ENCODE measurements at places on chromosomes 2 and 18.
A peak's percentile ranks its signal among the peaks of the same experiment; 100 is the strongest.

- no peak for DNase-seq
Observed at GRCh38 chr2:230933521-230934180, 8.6 kb upstream of the GPR55 start.

DNA sequence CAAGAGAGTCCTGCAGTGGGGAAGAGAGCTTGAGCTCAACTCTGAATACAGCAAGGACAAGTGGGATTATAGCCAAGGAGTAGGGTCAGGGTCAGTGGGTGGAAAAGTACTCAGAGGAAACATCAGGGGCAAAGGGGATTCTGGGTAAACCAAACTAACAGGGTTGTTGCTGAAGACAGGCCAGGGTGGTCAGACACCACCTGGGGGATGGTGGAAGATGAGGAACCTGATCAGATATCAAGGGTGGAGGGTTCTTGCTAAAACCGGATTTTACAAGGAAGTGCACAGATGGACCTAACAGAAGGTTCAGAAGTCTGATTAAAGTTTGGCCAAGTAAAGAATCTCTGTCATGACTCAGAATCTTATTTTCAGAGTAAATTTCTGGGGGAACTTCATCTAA, 16.5 kb downstream of the OSBPL1A start:
- DNase-seq, result no peak

- DNase-seq, result no peak
Observed at GRCh38 chr2:76506538-76506937, 795.8 kb upstream of the GCFC2 start.

DNA sequence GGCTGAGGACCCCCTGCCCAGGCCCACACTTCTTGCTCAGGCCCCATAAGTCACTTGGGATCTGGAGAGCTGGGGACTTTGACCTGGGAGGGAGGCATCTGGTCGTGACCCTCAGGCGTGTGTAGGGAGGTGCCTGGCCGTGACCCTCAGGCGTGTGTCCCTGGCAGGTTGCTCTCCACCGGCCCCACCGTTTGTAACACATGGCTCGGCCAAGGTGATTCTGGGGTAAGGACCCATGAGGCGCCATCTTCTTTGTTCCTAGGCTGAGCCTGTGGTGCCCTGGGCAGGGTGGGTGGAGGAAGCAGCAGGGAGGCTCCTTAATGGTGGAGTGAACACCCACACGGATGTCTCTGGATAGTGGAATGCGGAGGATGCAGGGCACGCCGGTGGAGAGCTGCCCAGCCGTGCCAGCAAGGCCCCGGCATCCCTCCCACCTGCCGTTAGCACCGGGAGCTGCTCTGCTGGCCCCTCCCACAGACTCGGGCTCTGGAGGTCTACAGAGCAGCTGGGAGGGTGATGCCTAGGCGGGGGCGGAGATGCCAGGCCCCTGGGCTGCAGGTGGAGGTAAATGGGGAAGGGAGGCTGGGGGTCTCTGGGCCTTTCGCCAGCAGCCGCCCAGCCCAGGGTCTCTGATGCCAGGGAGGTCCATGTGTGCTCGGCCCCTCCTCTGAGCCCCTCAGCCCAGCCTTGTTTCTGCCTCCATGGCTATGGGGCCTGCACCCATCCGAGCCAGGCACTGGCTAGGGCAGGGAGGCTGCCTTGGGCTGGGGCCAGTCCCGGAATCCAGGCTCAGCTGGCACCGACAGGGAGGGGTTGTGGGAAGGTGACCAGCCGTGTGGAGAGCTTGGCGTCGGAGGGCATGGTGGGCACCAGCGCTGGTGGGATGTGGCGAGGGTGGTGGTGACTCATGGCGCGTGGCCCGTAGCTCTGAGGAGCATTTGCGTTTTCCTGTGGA, 1.1 kb upstream of the GAL3ST2 start:
- DNase-seq, result no peak

DNA sequence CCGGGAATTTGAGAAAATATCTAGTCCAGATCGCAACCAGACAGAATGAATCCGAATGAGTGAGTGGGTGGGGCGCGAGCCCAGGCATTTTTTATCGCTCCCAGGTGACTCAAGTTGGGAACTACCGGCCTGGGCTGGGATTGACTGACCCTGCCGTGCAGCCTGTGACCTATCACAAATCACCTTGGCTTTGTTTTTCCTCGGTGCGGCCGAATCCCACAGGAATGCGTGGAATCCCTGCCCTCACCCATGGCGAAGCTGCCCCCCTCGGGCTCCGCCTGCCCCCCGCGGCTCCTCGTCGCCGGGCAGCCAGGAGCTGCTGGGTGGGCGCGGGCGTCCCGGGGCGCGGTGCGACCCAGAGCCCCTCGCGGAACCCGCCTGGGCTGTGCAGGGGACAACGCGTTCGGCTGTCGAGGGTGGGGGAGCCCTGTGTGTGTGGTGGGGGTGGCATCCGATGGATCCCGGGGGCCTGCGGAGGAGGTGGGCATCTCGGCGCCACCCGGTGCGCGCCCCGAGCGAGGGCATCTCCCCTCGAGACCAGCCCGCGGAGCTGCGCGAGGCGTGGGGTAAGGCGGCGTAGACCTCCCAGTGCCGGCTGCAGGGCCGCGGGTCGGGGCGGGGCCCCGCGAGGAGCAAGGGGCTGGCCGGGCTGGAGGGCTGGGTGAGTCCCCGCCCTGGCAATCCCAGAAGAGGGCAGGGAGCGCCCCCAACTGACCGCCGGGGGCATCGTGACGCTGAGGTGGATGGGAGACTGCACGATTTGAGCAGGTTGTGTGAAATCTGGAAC, 16.5 kb downstream of the B3GNT7 start:
- DNase-seq, result peak; percentile 63

- peak; percentile 47 for DNase-seq
Observed at GRCh38 chr2:231198291-231199173, at the start of gene ARMC9. Gene ARMC9, plus strand, starts transcription at chr2:231198631. Its CDS starts 7,608 bp downstream, at chr2:231206239.

GRCh38 chr2:215556979-215557378, 121.1 kb upstream of the FN1 start:
- DNase-seq, result no peak

GRCh38 chr18:24009651-24010333, 4.8 kb upstream of the TTC39C start:
- DNase-seq, result no peak

- DNase-seq, result no peak
Observed at GRCh38 chr2:241777686-241778627, 1.3 kb downstream of the GAL3ST2 start.

DNA sequence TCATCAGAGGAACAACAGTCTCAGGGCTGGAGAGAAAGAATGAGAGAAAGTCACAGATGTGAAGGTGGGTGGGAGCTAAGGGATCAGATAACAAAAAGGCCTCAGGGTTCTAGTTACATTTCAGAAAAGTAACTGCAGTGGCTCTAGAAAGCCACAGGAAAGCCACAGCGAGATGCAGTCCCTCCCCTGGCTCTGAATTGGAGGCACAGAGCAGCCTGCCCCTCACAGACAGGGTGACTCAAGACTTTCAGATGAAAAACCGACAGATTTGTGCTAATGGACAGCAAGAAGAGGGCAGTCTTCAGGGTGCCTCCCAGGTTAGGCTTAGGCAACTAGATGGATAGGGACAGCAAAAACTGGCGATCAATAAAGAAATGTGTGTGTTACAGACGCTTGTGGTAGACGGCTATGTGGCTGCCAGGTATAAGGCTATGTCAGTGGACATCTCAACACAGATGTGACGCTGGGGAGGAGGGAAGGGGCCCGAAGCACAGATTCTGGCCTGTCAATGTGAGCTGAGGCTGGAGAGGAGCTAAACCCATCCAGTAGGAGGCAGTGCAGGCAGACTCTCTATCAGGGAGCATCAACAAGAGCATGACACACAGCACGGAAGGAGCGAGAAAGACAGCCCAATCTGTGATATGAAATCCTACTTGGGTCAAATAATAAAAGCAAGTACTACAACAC, 26.2 kb downstream of the UNC50 start:
- DNase-seq, result no peak

DNA sequence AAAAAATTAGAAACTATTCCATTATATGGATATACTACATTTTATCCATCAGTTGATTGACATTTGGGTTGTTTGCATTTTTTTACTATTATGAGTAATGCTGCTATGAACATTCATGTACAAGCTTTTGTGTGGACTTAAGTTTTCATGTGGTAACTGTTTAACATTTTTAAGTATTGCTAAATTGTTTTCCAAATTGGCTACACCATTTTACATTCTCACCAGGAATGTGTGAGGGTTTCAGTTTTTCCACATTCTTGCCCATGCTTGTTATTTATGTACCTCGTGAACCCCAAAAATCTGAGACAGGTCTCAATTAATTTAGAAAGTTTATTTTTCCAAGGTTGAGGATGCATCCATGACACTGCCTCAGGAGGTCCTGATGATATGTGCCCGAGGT, 3.1 kb upstream of the TXNL4A start:
- no peak for DNase-seq

DNA sequence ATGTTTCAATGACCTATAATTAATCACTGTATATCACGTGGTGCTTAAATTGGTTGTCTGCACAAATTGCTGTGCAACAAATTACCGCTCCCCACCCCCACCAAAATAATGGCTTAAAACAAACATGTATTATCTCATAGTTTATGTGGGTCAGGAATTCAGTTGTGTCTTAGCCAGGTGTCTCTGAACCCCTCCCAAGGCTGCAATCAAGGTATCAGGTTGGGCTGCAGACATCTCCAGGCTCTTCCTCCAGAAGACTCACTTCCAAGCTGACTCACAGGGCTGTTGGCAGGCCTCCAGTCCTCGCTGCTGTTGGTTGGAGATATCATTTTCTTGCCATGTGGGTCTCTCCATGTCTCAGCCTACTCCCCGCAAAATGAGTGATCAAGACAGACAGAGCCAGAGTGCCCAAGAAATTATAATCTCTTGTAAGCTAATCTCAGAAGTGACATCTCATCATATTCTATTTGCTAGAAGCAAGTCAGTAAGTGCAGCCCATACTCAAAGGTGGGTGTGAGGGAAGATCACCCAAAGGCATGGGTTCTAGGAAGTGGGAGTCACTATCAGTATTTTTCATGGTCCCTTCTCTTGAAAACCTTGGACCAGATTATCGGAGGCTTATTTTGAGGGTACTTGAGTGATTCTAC, 38.4 kb downstream of the SPC25 start:
- DNase-seq, result no peak

- no peak for DNase-seq
Observed at GRCh38 chr18:74277296-74277695, 14.5 kb downstream of the CYB5A start.

DNA sequence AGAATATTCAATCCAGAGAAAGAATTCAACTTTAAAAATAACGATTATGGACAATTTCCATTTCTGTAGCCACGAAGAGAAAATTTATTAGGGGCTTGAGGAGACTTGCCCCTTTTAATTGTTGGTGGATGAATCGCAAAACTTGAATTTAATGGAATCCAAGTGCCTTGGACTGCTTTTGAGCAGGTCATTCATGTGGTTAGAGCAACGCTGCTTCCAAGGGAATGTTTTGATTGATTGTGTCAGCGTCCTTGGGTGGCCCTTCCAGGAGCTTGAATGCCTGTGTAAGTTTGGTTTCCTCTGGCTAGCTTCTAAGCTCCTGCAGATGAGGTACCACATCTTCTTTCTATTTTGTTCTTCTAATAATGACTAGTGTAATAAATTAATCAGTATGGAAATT, 213.4 kb downstream of the LTBP1 start:
- no peak for DNase-seq

DNA sequence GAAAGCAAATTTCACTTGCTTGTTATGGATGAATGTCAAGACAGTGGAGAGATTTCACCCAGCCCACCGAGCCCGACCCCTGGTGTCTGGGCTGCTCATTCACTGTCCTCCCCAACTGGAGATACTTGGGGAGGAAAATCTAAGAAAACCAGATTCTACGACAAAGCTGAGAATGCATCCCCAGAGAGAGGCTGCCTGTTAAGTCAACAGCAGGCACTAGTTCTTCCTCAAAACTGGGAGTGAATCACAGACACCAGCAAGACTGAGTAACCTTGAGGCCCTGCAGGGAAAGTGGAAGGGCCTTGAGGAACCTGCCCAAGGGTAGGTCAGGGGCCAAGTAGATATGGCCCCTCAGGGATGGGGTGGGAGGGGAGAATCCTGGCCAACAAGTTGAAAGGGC, 34.2 kb upstream of the MLPH start:
- no peak for DNase-seq

GRCh38 chr2:134009440-134009839, 244.4 kb upstream of the MGAT5 start:
- DNase-seq, result no peak

- DNase-seq, result no peak
Observed at GRCh38 chr2:169849710-169850109, 22.5 kb downstream of the UBR3 start.

- DNase-seq, result no peak
Observed at GRCh38 chr2:20425371-20425881, 21.4 kb upstream of the RHOB start.

DNA sequence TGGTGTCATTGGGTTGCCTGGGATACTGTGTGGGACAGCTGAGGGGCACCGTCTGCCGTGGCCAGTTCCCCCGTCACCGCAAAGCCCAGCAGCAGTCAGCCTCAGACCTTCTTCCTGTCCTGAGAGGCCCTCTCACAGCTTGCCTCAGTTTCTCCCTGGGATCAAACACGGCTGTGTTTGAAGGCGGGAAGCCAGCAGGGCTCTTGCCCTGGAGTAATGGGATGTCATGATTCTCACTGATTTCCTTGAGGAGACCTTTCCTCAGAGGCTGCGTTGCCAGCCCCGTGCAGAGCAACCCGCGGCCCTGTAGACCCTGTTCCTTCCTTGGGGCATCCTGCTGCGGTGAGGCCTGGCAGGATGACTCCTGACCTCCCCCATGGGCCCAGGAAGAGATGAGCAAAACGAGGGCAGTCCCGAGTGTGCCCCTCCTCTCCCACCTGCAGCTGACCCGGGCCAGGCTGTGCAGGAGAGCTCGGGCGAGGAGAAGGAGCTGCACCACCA, 13.9 kb upstream of the NFATC1 start:
- no peak for DNase-seq

DNA sequence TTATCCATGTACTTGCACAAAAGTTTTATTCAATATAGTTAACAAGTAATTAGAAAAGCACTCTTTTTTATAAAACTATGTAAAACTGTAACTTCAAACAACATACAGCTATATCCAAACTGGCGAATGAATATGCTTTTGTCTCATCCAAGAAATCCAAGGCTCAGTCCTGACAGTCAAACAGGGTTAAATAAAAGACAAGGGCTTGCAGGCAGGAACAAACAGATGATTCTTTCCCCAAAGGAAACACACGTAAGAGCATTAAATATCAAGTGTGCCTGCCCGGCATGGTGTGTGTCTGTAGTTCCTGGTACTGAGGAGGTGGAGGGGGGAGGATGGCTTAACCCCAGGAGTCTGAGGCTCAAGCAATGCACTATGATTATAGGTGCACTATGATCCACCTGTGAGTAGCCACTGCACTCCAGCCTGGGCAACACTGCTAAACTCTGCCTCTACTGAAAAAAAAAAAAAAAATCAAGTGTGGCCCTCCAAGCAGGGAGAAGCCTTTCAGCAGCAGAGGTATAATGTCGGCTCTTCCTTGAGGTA, 171.3 kb downstream of the DLGAP1 start:
- DNase-seq, result no peak

GRCh38 chr2:187748958-187749357, 194.7 kb upstream of the TFPI start:
- DNase-seq, result no peak
